ENCODE measurements at places on chromosomes 3 and 15.

- peak; percentile 38 for DNase-seq
These were observed 153.4 kb downstream of the ERC2 start for GRCh38 chr3:56314842-56315241.

DNA sequence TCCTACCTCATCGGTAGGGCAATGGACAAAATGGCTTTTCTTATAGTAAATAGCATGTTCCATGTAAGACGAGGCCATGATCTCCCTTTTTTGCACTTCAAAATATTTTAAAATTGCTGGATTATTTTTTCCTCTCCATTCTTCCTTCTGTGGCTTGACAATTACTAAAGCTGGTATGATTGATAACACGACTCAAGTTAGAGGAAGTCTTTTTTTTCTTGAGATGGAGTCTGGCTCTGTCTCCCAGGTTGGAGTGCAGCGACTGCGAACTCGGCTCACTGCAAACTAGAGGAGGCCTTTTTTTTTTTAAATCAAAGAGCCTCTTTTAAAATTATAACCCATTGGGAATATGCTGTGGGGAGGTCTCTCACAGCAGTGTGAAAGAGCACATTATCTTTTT is 124.5 kb upstream of the TBL1XR1 start:
- DNase-seq = no peak

- no peak for DNase-seq
These were observed 12.7 kb upstream of the TSPAN3 start for GRCh38 chr15:77083381-77084160.

DNA sequence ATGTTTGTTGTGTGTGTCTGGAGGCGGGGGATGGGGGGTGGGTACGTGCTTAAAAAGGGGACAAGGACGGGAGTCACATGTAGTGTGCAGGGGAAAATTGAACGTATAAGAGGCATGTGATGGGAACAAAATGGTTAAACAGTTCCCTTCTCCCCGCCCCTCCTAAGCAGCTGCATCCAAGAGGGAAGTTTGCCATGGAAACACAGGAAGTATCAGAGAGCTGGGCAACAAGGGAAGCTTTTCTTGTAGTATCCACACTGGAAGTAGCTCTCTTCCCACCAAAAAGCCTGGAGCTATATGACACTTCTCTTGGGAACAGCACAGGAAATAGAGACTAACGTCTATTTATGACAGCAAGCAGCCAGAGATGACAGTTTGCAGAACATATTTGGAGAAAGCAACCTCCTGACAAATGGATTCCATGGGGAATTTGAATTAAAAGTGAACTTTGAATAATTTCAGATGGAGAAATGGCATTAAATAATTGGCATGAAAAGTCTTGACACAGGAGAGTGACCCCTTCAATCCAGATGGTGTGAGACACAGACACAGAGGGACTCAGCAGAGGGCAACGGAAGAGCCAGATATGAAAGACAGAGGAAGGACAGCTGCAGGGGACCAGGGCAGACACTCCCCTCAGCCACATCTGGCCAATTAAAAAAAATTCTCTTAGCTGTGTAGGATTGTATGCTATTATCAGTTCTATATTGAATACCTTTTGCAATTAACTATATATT is 294.2 kb upstream of the TBL1XR1 start:
- peak; percentile 100 for DNase-seq

DNA sequence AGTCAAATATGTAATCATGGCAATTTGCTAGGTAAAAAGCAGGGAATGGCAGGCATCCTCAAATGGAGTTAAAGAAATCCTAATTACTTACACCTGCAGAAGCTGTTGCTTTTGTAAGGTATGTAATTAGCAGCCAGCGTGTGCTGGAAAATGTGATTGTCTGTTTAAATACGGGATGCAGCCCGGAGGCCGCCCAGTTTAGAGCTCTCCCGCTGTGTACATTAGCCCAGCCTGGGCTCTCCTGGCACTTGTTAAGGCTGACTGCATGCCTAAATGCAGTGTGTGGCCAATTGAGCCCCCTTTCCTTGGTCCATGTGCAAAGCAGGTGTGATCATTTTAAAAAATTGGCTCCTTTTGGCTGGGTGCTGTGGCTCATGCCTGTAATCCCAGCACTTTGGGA is 9.0 kb downstream of the DPH3 start:
- DNase-seq = no peak

DNA sequence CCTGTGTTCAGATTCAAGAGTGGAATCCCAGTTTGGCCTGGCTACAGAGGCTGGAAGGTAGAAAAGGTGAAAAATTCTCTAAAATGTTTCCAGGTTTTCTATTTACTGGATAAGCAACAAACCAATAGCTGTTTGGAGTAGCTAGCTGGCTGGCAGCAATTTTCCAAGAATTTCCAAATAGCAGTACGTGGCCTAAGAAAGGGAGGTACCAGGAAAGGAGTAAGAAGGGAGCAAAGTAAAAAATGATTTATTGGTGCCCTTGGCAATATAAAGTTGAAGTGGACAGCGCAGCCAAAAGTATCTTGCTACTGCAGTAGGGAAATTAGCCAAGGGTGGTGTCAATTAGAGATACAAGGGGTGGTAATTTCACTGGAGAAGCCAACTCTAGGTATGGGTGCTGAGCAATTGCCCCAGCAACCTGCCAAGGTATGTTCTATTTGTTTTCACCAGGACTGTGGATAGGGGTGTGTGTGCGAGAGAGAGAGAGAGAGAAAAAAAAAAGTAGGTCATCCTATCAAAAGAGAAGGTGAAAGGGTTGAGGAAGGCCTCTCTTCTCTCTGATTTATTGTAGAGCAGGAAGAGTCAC is 40.8 kb upstream of the THBS1 start:
- no peak for DNase-seq

DNA sequence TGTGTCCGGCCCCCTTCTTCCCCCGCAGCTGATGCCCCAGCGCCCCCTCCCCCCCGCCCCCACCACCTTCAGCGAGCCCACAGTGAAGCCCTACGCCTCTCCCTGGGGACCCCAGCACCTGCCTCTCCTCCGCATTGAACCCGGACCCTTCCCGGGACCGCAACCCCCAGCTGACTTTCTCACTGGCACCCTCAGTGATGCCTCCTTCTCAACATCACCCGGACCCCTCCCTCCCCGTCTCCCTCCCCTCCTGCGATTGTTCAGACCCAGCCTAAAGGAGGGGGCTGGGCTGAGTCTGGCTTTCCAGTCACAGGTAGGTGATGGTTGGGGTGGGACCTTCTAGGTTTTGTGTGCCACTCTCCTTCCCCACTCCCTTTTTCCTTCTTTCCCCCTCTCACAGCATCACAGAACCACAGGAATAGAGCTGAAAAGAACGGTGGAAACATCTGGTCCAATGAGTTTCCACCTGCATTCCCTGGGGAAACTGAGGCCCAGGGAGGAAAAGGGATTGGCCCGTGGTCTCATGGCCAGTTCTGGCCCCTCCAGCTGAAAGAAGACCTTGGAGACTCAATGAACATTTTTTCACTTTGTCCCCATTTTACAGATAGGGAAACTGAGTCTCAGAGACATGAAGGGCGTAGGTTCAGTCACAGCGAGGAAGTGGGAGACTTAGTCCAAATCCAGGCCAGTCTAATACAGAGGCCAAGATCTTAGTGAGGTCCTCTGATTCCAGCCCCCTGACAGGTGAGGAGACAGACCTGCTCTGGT is 828 bp downstream of the CAND2 start:
- no peak for DNase-seq

DNA sequence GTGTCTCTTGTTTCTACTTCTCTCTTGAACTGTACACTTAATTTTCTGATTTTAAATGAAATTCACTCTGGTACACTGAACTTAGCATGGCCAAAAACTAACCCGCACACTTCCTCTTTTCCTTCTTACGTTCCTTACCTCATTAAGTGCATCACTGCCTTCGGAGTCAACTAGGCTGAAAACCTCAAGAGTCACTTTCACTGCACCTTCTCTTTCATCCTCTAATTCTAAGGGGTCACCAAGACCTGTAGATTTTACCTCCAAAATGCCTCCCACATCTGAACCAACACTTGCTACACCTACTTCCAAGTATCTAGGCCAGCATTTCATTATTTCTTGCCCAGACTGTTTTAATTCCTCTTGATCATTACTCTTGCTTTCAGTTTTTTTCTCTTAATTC is 6.6 kb downstream of the CBLB start:
- DNase-seq = no peak

DNA sequence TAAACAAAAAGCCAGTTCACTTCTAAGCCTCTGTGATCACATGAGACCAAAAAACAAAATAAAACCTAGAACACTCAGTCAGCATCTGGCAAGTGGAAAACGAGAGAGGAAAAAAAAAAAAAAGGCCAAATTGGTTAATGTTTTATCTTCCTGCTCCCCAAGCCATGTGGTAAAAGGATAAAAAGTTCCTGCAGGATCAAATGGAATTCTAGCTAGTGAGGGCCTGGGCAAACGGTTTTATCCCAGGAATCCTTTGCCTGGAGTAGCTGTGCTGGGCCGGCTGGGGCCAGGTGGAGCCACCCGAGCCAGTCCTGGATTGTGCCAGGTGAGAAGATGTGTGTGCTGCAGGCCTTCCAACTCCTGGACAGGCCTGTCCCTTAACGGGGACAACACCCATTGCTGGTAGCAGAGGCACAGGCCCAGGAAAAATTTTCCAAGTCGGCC is 13.2 kb downstream of the SMAD6 start:
- DNase-seq = no peak

DNA sequence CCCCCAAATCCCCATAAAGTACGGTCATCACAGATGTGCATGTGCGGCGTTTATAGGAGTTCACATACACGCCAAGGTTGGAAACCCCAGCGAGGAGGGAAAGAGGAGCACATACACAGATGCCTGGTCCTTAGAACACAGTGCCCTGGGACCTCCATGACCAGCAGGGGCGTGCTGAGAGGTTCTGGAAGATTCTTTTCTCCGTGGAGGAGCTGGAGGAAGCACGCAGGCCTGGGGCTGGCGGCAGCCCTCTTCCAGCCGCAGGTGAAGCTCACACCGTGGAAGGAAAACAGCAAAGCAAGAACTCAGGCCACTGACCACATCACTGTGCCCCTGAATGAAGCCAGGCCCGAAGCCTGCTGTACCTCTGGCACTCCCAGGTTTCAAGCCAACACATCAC is 61.0 kb upstream of the SEC61A1 start:
- DNase-seq = no peak

- no peak for DNase-seq
These were observed 71.3 kb downstream of the MESD start for GRCh38 chr15:80918196-80918783.

- DNase-seq = no peak
These were observed 96.6 kb downstream of the SEMA6D start for GRCh38 chr15:47813748-47814384.

DNA sequence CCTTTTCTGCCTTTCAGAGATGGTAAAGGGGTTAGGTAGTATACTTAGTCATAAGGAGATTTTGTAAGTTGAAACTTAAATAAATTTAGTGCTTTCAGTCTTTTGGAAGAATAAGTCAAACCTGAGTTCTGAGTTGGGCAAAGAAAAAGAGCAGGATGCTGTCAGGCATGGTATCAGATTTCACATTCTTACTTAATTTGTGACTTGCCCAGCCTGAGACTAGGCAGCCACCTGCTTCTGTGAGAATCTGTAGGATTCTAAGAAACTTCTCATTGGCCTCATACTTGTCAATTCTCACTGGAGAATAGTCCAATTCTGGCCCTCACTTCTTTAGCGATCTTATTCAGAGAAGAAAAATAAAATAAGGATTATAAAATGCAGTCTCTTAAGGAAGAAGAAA is 577.5 kb downstream of the DIPK2A start:
- no peak for DNase-seq

DNA sequence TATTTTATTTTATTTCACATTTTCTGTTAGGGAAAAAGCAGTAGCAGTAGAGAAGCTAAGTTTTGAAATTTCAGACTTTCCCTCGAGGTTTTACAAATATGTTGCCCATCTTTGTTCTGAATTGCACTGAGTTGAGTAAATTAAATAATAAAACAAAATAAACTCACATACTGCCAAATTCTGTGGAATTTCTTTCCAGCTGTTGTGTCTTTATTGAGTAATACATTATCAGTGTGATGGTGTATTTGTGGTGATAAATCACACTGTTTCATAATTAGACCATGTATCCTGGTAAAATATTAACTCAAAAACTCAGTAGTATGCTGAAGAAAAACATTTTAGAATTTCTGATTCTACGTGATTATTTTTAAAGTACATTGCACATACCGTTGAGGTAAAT is 592.1 kb downstream of the SI start:
- DNase-seq = no peak

- no peak for DNase-seq
These were observed 297.3 kb upstream of the PROK2 start for GRCh38 chr3:72082186-72082715.

DNA sequence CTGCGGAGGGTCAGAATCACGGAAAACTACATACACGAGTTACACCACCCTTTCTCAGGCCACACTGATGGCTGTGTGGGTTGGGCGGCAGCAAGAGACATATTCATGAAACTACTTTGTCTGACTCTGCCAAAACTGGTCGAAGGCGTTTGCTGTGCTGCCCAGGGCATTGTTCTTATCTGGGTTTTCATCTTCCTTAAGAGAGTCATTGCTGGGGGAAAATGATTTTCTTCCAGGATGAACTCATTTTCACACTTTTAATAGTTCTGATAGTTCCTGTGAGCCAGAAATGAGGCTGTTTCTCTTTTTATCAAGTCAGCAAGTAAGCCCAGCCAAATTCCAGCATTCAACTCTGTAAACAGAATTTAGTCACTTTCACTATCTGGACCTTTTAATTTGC is 47.6 kb downstream of the TRIM71 start:
- DNase-seq = no peak

DNA sequence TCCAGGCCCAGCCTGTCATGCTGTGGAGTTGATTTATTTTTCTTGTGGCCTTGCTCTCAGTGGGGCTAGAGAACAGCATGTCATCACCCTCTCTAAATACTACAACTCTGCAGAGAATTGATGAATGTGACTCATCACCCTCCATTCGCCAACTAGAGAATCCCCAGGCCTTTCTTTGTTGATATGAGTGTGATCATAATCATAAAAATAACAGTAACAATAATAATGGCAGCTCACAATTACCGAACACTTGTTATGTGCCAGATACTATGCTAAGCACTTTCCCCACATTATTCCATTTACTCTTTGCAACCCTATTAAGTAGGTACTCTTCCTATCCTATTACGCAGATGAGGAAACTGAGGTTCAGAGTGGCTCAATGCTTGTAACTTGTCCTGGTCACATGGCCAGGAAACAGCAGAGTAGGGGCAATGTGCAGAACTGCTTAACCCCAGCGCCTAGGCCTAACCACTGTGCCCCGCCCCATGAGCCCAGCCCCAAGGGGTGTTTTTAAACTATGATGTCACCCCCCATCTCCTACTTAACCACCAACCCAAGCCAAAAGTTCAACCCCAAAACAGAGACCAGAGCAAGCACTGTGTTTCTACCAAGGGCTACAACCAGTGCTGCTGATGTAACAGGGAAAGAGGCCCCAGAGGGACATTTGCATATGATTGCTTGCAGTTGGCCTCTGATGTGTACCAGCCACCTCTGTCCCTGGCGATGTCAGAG is 104.5 kb downstream of the ADCY5 start:
- no peak for DNase-seq
